ENCODE measurements at places on chromosomes 7 and 10.
A peak's percentile ranks its signal among the peaks of the same experiment; 100 is the strongest.

DNA sequence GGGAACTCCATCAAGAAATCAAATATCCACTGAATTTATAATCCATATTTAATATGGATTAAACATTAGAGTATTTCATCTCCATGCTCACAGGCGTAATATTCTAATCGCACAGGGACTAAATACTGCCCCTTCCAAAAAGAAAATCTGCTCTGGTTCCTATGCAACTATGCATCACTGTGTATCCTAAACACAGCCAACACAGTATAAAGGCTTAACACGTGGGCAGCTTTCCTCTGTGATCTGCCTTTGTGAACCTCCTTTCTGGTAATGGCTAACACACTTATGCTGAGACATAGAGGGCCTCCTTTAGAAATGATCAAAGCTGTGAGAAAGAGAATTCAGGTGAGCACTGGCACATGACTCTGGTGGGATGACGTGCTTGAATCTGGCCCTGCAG is 110.2 kb downstream of the RAB11FIP2 start:
- no peak for DNase-seq

DNA sequence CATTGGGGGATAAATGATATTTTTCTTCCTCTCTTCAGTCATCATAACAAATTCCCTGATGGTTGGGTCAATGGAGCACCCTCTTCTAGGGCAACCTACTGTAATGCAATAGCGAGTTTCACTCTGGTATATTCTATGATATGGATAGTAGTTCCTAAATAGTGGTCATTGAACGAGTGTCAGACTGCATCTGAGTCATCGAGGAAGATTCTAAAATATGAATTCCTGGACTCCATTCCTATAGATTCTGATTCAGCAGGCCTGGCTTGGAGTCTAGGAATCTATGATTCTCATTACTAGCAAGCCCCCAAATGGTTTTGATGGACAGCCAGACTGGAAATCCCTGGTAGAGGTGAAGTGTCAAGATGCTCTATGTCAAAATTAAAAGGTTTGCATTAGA is 254.5 kb downstream of the BUB3 start:
- no peak for DNase-seq

DNA sequence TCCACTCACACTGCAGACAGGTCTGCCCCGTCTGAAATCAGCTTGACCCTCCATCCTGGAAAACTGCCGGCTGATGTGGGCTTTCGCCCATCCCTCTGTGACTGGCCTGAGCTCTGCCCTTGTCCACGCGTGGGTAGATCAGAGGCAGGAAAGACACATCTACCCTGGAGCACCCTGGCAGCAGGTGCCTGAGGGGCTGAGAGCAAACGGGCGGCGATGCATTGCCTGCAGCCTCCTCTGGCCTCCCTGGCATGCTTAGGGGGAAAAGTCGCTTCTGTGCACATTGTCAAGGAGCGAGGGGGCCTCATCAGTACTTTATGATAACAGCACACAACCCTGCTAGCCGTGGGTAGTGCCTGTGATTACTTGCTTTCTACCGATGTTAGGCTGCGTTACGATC is 109.4 kb downstream of the ADARB2 start:
- DNase-seq: no peak

- DNase-seq: no peak
Measured at GRCh38 chr7:154871928-154872750, 130.8 kb downstream of the PAXIP1 start.

- DNase-seq: no peak
Measured at GRCh38 chr7:3914051-3914775, 613.2 kb downstream of the SDK1 start.

DNA sequence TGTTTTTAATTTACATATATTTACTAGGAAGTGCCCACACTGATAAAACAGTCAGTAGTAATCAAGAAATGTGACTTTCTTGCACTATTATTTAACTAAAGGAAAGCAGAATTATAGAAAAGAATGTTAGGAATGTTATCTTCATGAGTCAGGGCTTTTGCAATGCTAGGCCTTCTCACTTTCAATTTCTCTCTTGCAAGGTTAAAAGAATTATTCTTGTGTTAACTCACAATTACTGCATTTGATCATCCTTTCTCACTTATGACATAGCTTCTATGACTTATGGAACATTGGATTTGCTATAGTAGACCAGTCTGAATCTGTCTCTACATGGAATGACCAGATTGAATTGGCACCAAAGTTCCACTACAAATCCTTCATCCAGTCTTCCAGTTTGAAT is 192.4 kb downstream of the SDK1 start:
- no peak for DNase-seq

GRCh38 chr7:26854876-26855855 is 9.2 kb downstream of the SKAP2 start:
- no peak for DNase-seq

DNA sequence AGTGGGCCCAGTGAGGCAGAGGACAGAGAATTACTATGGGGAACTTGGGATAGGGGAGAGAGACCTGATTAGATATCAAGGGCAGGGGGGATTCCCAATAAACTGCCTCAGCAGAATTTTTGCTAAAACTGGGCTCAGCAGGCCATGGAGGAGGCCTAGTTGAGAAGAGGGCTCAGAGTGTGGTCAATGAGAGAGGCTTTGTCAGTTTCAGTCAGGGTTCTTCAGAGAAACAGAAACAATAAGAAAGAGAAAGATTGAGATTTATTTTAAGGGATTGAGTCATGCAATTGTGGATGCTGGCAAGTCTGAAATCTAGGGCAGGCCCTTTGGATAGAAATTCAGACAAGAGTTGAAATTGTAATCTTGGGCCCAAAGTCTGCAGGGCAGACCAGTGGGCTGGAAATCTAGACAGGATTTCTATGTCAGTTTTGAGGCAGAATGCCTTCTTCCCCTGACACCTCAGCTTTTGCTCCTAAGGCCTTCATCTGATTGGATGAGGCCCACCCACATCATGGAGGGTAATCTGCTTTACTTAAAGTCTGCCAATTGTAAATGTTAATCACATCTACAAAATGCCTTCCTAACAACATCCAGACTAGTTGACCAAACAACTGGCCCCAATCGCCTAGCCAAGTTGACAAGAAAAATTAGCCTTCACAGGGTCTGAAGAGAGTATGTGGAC is 33.5 kb upstream of the CCSER2 start:
- DNase-seq: peak; percentile 34

- DNase-seq: no peak
Measured at GRCh38 chr7:7100432-7100849, 81.9 kb upstream of the C1GALT1 start.

DNA sequence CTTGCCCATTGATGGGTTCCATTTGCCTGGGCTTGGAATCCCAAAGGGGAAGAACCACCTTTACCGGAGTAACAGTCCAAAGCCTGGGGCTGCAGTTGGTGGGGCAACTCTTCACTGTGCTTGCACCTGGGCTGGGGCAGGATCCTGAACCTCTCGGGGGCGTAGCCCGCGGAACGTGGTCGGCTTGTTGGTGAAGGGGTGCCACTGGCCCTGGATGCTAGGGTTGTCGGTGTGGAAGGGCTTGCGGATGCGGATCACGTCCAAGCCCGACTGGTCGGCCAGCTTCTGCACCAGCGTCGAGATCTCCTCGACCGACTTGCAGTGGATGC is 710 bp downstream of the MRPL43 start:
- no peak for DNase-seq

GRCh38 chr10:14812271-14812670 is 25.6 kb downstream of the CDNF start:
- no peak for DNase-seq

DNA sequence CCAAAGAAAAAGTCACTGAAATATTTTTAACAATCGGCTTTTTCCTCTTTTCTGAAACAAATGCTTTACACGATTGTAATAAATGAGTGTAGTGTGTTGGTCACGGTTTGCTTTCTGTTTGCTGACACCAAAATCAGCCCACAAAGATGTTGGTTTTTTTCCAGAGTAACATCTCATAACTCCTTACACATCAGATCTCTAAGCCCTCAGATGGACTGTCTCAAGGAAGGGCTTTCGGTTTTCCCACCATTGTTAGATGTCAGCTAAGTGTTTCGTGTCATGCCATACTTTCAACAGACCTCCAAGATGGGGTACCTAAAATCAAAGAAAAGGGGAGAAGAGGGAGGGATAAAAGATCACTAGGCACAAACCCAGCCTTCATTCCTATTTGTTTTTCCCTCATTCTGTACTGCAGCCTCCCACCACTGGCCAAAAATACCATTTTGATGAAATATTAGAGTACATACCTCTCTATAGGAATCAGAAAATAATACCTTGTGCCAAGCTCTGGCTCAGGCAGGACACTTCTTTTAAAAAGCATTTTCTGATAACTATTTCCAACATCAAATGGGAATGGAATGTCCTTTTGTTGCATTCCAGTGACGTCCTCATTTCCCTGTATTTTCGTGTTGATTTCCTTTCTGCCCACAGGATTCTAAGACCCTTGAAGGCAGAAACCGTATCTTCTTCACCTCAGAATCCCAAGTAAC is 159.1 kb downstream of the DGKI start:
- no peak for DNase-seq

Data from stimulated activated naive CD8-positive, alpha-beta T cell treated with anti-CD3 and anti-CD28 coated beads, Interleukin-15, amount 100 ng/mL, for 72 hours (primary cell).